ENCODE measurements at places on chromosomes 3 and 15.
A peak's percentile ranks its signal among the peaks of the same experiment; 100 is the strongest.

- DNase-seq: no peak
These were observed 19.2 kb upstream of the MYZAP start for GRCh38 chr15:57572468-57572867.

- DNase-seq: no peak
These were observed 202.3 kb downstream of the CADPS start for GRCh38 chr3:62672988-62673313.

- peak; percentile 96 for DNase-seq
These were observed 114.0 kb downstream of the FNDC3B start for GRCh38 chr3:172153335-172153861.

DNA sequence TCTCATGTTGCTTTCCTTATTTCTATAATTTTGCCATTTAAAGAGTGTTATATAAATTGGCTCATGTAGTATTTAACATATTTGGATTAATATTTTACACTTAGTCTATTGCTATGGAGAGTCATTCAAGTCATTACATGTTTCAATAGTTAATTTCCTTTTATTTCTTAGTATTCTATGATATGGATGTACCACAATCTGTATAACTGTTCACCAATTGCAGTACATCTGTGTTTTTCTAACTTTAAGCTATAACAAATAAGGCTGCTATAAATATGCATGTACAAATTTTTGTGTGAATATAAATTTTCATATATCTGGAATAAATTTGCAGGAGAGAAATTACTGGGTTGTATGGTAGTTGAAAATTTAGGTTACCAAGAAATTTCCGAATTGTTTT is 993.4 kb downstream of the NAALADL2 start:
- DNase-seq: no peak

DNA sequence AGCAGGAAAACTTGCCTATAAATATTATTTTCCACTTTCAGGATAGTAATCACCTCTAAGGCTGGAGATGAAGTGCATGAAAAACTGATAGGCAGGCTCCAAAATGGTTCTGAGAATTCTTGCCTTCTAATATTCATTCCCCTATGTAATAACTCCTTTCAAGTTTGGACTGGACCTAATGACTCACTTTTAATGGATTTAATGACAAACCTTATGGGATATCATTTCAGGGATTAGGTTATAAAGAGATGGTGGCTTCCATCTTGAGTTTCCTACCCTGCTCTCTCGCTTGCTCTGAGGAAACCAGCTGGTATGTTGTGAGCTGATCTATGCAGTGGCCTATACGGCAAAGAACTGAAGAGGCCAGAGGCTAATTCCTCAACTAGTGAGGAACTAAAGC is 192.0 kb downstream of the BCHE start:
- peak; percentile 36 for DNase-seq

DNA sequence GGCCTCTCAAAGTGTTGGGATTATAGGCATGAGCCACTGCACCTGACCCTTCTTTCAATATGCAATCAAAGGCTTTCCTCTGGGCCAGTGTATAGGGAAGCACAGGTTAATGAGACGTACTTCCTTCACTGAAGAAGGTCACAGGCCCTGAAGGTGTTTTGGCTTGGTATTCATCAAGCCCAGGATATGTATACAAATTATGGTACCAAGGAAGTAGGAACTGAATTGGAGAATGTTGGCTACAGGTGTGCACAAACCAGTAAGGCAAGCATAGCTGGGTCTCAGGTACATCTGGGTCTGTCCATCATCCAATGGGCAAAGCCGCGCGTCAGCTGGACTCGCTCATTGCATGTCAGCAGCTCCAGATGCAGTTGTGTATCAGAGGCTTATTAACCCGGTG is 237.9 kb downstream of the ADAMTS17 start:
- DNase-seq: peak; percentile 4

DNA sequence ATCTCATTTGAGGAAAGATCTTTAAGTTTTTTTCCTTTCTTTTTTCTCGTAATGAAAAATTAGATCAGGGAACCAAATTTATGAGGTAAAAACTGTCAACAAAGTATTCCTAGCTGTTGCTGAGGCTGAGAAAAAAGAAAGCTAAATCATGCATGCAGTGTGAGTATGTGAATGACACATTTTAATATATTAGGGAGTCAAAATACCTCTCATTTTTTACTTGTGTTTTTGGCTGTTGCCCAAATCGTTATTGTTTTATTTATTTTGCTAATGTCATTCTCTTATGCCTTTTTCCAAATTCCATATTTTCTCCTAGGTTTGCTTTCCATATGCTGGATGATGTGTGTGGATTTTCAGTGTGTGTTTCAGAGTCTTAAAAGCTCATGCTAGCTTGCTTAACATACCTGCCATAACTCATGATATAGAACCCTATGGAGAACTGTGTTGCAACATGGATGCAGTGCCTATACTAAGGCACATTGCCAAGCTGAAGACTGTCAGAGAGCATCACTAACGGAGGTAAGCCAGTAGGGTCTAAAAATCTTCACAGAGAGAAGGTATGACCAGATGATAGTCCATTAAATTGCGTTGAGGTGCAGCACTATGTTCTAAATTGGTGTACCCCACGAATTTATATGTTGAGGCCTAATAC is 629.5 kb upstream of the KCNMB2 start:
- DNase-seq: no peak

GRCh38 chr15:61558172-61559136 is 329.4 kb upstream of the RORA start:
- no peak for DNase-seq

DNA sequence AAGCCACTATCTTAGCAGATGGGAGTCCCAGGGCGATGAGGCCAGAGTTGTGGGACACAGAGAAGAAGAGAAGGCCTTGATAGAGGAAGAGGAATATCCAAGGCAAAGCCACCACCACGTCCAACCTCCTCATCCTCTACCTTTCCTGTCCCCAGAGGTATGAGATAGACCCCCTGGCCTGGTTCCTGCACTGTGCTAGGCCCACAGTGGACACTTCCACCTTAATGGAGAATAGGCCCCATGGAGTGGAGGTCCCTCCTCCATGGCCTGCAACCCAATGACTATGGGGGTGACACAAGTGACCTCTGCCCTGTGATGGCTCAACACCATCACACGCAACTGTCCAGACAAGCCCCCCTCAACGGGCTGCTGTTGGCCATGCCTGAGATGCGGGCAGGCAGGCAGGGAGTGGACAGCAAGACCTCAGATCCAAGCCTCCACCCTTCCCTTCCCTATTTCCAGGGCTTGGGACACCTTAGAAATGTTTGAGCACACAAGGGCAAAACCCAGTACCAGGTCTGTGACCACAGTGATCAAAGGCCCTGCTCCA is 36.8 kb downstream of the GRAMD2A start:
- no peak for DNase-seq

GRCh38 chr3:117798221-117798620 is 1088.6 kb downstream of the TUSC7 start:
- no peak for DNase-seq

DNA sequence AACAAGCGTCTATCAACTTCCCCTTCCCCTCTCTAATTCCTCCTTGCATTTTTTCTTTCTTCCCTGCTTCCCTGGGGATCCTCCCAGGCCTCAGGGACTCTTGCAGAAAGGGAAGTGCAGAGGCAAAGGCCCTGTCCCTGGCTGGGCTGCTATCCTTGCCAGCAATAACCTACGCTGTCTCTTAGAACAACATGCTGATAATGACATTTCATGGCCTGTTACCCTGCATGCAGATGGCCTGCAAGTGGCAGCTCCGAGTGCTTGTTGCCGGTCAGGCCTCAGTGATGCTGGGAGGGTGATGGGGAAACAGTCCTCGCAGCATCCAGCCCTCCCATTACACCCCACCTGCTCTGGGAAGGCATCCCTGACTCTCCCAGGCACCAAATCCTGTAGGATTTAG is 167.6 kb downstream of the RAB11A start:
- no peak for DNase-seq

DNA sequence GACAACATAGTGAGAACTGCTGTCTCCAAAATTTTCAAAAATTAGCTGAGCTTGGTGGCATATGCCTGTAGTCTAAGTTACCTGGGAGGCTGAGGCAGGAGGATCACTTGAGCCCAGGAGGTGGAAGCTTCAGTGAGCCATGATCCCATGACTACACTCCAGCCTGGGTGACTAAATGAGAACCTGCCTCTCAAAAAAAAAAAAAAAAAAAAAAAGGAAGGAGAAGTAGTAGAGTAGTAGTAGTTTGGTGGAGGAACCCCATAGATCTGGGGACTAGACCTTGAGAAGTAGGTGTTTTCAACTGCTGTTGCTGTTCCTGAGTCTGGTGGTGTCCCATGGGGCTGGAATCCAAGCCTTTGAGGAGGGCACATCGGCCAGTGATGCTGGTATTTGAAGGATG is 38.4 kb upstream of the UBE2E2 start:
- DNase-seq: no peak
